K562 (cell line): ENCODE measurements at places on chromosomes 5 and 9. TPM values are rescaled to one million over a fixed set of nuclear protein-coding genes. Genes with fewer than 3 reads are reported as not detected.

Gene DMAC1
- total RNA-seq: 71.1 and 90.3 TPM in 2 replicates

Gene SLC34A1
- total RNA-seq: not detected in 2 replicates

Gene CARD19
- 18.6 and 23.4 TPM in 2 replicates for total RNA-seq

Gene ARSI
- 0.04 TPM in 2 replicates for total RNA-seq

Gene LIX1
- total RNA-seq: not detected in 2 replicates

- H3K27ac ChIP-seq: no peak overlapping the region
- no peaks in the 10 kb centered on the region for H3K27me3 ChIP-seq
- H3K4me1 ChIP-seq: no peaks in the 10 kb centered on the region
- no peak for DNase-seq
Observed at GRCh38 chr9:112833081-112833480, 57.6 kb downstream of the SLC46A2 start.

Gene BOD1
- total RNA-seq: 17.9 and 22.0 TPM in 2 replicates

- H3K27ac ChIP-seq: no peak overlapping the region
- no peak overlapping the region for H3K4me3 ChIP-seq
- no peak for DNase-seq
- no peaks in the 10 kb centered on the region for H3K36me3 ChIP-seq
- H3K4me1 ChIP-seq: no peaks in the 10 kb centered on the region
Observed at GRCh38 chr5:17897776-17898175, 263.5 kb downstream of the TAF11L14 start.

Gene TRIP13
- total RNA-seq: 50.0 and 53.2 TPM in 2 replicates

DNA sequence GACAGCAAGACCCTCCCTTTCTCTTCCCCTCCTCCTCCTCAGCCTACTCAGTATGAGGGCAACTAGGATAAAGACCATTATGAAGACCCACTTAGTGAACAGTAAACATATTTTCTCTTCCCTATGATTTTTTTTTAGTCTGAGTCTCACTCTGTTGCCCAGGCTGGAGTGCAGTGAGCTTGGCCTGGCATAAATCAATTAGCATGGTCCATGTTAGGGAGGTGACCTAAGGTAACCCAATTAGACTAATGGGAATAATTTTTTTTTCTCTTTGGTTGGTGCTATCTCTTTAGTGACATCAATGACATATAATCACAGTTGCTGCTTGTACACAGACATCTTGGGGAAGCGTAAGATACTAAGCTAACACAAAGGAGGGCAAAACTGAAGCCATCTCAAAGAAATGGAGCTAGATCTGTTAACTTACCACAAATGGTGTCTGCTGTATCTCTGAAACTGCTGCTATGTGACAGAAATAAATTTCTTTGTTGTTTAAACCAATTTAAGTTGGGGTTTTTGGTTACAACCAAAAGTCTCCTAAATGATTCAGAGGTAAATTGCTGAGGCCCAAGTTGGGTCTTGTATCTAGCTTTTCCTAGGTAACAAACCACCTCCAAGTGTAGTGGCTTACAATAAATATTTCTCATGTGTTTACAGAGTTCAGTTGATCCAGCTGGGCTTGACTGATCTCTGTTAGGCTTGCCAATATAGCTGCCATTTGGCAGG is 13.3 kb downstream of the PKD2L2 start:
- H3K36me3 ChIP-seq: no peaks in the 10 kb centered on the region
- no peak overlapping the region for H3K27ac ChIP-seq
- H3K4me3 ChIP-seq: no peak overlapping the region
- DNase-seq: no peak
- no peaks in the 10 kb centered on the region for H3K27me3 ChIP-seq

DNA sequence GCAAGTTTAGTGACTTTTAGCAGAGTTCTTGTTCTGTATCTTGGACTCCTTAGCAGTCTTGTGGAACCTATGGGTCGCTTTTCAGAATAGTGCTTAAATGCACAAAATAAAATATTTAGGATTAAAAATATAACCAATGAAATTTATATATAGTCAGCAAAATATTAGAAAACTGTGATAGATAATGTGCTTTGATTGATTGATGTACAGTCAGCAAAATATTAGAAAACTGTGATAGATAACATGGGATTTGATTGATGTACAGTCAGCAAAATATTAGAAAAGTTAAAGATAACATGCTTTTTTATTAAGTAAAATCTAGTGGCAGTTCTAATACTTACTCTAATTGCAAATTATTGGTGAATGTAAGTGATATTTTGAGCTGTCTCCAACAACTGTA is 16.1 kb downstream of the PALM2AKAP2 start:
- no peak for DNase-seq
- no peak overlapping the region for H3K27ac ChIP-seq
- no peak overlapping the region for H3K4me3 ChIP-seq
- no peaks in the 10 kb centered on the region for H3K4me1 ChIP-seq

Gene NUTM2G
- not detected in 2 replicates for total RNA-seq

Gene C5orf58
- total RNA-seq: 1.9 and 2.4 TPM in 2 replicates

- peaks cover 3% of the 10 kb centered on the region; the same call in 2 of the 3 replicates for H3K27me3 ChIP-seq
- H3K27ac ChIP-seq: no peak overlapping the region
- H3K36me3 ChIP-seq: no peaks in the 10 kb centered on the region
- no peak for DNase-seq
- no peaks in the 10 kb centered on the region for H3K4me1 ChIP-seq
Observed at GRCh38 chr9:133772581-133772980, 34.4 kb upstream of the SARDH start.

DNA sequence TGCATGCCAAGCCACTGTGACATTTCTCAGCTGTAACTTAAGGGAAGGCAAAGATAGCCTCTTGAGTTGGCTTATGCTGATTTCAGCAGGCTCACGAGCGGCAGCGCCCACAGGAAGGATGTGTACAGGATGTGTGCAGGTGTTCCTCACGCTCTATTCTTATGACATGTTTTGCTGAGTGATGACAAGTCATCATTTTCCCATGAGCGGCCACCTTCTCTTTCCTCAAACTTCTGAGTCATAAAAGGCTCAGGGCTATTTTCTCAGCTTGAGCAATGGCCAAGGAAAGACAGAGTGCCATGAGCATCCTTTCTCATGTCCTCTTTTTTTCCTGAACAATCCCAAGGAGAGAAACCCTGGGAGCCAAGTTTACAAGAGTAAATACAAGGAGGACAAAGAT is 365.9 kb downstream of the PLK2 start:
- H3K4me1 ChIP-seq: no peaks in the 10 kb centered on the region
- no peak for DNase-seq
- H3K36me3 ChIP-seq: no peaks in the 10 kb centered on the region
- H3K27ac ChIP-seq: no peak overlapping the region
- no peak overlapping the region for H3K4me3 ChIP-seq
- no peaks in the 10 kb centered on the region for H3K27me3 ChIP-seq

Gene IL17B
- total RNA-seq: 0.51 and 0.58 TPM in 2 replicates

Gene RAPGEF1
- 36.4 and 44.1 TPM in 2 replicates for total RNA-seq

- H3K4me3 ChIP-seq: no peak overlapping the region
- no peaks in the 10 kb centered on the region for H3K4me1 ChIP-seq
- no peak overlapping the region for H3K27ac ChIP-seq
- H3K27me3 ChIP-seq: no peaks in the 10 kb centered on the region
Observed at GRCh38 chr9:69645488-69645887, 26.7 kb downstream of the APBA1 start.

DNA sequence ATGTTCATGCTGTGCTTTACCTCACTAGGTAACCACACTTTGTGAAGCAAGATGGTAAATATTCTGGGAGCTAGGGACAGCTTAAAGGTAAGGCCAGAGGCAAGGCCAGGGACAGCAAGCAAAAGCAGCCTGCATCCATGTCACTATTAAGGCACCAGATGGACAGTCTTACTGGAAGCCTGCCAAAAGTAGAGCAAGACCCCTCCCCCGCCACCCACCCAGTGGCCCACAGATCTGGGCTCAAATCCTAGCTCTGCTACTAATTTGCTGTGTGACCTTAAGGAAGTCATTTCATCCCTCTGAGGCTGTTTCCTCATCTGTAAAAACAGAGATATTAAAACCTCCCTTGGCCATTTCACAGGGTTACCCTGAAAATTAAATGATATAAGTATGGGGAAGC is 13.2 kb upstream of the ERMP1 start:
- H3K36me3 ChIP-seq: no peaks in the 10 kb centered on the region
- no peak overlapping the region for H3K27ac ChIP-seq
- H3K27me3 ChIP-seq: no peaks in the 10 kb centered on the region
- H3K4me3 ChIP-seq: no peak overlapping the region

DNA sequence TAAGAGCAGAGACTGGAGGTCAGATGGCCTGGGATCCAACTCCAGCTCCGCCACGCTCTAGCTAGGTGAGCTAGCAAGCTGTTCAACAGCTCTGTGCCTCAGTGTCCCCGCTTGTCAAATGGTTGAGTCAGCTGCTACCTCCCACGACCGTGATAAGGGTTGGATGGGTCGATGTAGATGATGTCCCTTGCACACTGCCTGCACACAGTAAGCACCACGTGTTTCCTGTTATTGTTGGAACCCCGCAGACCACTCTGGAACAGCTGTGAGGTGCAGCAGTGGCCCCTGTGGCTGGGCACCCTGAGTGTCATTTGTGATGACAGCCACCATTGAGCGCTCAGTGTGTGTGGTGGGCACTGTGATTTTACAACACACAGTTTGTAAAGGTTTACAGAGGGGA is 54.0 kb upstream of the CTSL start:
- H3K36me3 ChIP-seq: peaks cover 11% of the 10 kb centered on the region; the same call in 2 of the 3 replicates
- H3K27ac ChIP-seq: no peak overlapping the region
- peaks cover 13% of the 10 kb centered on the region; the same call in 2 of the 3 replicates for H3K4me1 ChIP-seq
- H3K27me3 ChIP-seq: no peaks in the 10 kb centered on the region
- no peak overlapping the region for H3K4me3 ChIP-seq

- no peaks in the 10 kb centered on the region for H3K36me3 ChIP-seq
- peaks cover 4% of the 10 kb centered on the region; the same call in 1 of the 2 replicates for H3K4me1 ChIP-seq
Observed at GRCh38 chr9:95773053-95773418, 102.5 kb upstream of the ERCC6L2 start.

DNA sequence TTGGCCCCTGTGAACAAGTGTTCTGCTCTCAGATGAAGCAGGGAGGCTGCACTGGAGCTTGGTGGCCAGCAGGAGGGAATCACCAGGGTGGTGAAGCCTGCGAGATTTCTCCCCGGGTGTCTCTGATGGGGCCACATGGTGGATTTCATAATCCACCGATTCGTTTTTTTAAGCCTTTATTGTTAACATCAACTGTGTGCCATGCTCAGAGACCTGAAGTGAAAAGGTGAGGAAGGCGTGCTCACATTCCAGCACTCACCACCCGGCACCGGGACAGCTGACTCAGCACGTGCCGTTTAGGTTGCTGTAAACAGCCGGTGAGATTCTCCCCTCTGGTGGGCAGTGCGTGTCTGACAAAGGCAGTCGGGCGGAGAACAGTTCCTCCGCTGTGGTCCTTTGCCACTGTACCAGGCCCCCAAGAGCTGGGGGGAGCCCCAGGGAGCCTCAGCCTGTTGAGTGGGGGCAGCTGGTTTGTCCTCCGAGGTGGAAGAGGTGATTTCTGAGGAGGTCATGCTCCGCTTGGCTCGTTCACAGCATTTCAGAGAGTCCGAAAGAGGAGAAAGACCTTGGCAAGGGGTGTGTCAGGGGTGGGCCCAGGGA is 12.7 kb upstream of the AHRR start:
- no peaks in the 10 kb centered on the region for H3K27me3 ChIP-seq
- no peak for DNase-seq
- peaks cover 5% of the 10 kb centered on the region; the same call in 1 of the 2 replicates for H3K4me1 ChIP-seq
- H3K4me3 ChIP-seq: no peak overlapping the region

DNA sequence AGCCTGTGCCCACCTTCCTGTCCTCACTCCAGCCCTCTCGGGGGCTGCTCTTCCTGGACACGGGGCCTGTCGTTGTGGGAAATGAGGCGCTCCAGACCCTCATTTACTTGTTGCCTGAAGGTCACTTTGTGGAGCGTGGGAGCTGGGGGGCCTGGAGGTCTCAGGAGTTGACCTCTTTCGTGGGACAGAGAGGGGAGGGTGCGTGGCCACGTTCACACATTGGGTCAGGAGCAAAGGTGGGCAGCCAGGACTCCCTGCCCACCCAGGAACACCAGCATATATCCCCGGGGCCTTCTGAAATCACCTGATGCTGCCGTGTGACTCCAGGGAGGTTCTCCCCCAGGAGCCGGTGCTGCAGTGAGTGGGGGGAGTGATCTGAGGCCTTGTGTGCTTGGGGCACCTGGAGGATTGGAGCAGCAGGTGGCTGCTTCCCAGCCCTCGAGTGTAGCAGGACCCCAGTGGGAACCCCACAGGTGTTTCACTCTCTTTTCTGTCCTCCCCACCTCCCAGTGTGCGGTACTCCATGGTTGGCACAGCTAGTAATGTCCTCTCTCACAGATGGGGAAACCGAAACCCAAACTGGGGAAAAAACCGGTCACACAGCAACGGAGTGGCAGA is 20.3 kb downstream of the NCS1 start:
- no peak for DNase-seq
- H3K4me1 ChIP-seq: peaks cover 79% of the 10 kb centered on the region

DNA sequence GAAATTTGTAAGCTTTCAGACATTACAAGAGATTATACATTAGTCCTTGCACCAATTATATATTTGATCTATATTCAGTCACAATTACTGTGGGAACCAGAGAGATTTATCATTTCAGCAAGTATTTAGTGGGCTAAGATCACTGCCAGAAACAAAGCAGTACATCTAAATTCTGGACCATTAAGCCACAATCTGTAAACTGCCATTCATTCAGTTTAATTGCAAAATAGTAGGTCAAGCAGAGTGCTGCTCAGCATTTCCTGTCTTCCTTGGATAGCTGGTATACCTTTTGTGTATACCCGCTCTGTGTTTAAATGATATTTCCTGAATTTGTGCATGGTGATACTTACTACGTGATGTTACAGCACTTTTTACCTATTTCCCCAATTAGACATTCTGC is 42.6 kb downstream of the CDH10 start:
- H3K4me1 ChIP-seq: no peaks in the 10 kb centered on the region
- H3K4me3 ChIP-seq: no peak overlapping the region
- no peak overlapping the region for H3K27ac ChIP-seq

DNA sequence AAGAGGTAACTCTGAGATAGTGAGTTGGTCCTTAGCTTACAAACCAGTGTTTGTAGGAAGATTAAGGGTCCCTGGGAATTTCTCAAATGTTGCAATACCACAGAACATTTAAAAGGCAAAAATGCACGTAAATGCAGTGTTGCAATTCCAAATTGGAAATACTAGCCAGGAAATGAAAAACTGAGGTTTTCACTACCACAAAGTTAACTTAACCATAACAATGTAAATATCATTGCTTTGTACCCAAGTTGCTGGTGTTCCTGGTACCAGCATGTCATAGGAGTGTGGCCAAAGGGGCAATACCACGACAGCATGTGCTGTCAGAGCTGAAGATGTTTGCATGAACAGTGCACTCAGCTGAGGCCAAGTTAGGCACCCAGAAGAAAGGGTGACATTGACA is 382.9 kb downstream of the GLIS3 start:
- no peak overlapping the region for H3K4me3 ChIP-seq
- no peaks in the 10 kb centered on the region for H3K4me1 ChIP-seq
- DNase-seq: no peak

- no peaks in the 10 kb centered on the region for H3K36me3 ChIP-seq
- DNase-seq: no peak
- H3K27ac ChIP-seq: no peak overlapping the region
- no peak overlapping the region for H3K4me3 ChIP-seq
- no peaks in the 10 kb centered on the region; the same call in 2 of the 3 replicates for H3K4me1 ChIP-seq
Observed at GRCh38 chr5:135693371-135693955, 114.7 kb upstream of the CXCL14 start.
